ENCODE measurements at places on chromosomes 1 and 21.

DNA sequence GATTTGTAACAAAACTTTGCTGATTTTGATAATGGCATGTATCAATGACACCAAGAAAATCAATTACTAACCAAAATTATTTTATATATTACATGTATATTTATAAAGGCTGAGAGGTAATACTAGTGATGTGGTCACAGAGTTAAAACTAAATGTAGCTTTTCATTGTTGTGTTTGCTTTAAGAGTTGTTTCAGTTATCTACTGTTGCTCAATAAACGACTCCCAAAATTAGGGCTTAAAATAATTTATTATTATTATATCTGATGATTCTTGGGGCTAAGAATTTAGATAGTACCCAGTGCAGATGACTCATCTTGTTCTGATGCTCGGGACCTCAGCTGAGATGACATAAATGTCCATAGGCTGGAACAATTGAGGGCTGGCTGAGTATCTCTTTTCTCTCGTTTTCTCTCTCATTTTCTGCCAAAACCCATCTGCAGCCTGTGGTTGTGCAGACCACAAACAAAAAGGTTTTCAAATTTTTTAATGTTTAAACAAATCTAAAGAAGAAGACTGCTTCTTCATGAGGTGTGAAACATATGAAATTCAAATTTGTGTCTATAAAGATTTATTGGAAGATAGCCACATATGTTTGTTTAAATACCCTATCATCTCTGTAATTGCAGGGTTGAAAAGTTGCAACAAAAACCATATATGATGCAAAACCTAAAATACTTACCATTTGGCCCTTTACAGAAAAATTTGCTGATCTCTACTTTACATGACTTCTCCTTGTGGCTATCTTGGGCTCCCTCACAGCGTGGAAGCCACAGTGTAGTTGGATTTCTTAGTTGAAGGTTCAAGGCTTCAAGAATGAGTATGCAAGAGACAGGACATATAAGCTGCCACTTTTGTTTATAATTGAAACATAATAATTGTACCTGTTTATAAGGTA, 14.8 kb upstream of the PTPRC start:
- no peak for DNase-seq

GRCh38 chr1:212515329-212515760, 82.6 kb downstream of the NENF start:
- no peak for DNase-seq

DNA sequence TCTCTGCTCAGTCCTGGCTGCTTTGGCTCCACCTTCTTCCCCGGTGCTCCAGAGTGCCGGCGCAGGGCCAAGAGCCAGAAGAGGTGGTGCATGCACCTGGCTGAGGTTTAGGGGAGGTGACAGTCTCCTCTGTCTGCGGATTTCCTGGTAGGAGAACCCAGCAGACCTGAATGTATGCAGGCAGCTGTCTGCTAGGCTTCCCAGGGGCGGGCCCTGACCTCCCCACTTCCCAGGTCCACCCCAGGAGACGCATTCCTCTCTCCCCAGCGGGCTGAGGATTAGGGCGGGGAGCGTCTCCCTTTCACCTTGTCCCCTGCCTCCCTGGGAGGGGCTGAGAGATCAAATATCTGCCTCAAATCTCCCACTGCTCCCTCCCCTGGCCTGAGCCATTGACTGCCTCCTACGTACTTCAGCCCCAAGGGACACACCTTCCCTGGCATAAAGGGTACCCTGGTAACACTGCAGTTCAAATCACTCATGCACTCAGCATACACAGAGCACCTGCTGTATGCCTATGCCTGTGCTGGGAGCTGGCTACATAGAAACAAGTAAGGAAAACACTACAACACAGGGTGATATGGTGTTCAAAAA, 27.5 kb downstream of the DMBX1 start:
- no peak for DNase-seq

GRCh38 chr1:62237361-62237760, 42.7 kb downstream of the L1TD1 start:
- no peak for DNase-seq

GRCh38 chr21:45161038-45161945, 86.9 kb downstream of the ADARB1 start:
- no peak for DNase-seq

DNA sequence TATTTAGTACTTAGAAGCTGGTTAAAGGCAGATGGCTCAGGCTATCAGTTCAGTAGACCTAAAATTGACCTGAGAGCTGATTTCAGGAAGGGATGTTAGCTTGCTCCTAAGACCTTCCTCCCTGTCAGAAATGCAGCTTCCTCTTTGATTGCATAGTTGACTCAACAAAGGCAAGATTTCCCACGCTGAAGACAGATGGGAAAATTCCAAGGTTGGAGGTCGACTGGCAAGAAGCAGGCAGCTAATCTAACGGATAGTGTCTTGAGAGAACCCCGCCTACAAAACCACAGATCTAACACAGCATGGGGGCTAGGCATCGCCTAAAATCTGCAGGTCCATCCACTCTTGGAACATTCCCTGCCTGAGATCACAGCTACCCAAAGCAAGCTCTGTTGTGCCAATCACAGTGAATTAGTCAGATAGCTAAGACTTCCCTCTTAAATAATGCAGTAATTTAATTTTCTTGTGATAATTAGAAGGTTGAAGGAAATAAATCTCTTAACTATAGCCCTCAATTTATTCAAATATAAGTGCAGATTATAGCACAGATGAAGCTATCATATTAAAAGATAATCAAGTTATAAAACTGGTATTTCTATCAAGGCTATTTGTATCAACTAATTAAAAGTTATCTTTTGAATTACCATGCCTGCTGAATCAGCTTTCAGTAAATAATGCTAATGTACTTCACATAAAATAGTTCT, 357.8 kb upstream of the SGIP1 start:
- DNase-seq = no peak

All from globus pallidus (tissue), 1 donor.